Ureter (tissue), 1 donor: ENCODE measurements at places on chromosomes 7 and 10. TPM values are rescaled to one million over a fixed set of nuclear protein-coding genes. Genes with fewer than 3 reads are reported as not detected.

- DNase-seq = no peak
Observed at GRCh38 chr7:158682456-158682855, 22.1 kb downstream of the NCAPG2 start.

Gene KDM7A
- 17.7 TPM for total RNA-seq

- no peak for DNase-seq
Observed at GRCh38 chr10:71725998-71726579, 6.5 kb upstream of the C10orf105 start.

Gene C10orf67
- total RNA-seq = not detected

- DNase-seq = no peak
Observed at GRCh38 chr7:95658676-95659075, 62.4 kb upstream of the PDK4 start.

Gene GIMAP4
- total RNA-seq = 23.5 TPM

Gene TMEM139
- 34.0 TPM for total RNA-seq
